ENCODE measurements at places on chromosomes 3 and 15. TPM values are rescaled to one million over a fixed set of nuclear protein-coding genes. Genes with fewer than 3 reads are reported as not detected.

DNA sequence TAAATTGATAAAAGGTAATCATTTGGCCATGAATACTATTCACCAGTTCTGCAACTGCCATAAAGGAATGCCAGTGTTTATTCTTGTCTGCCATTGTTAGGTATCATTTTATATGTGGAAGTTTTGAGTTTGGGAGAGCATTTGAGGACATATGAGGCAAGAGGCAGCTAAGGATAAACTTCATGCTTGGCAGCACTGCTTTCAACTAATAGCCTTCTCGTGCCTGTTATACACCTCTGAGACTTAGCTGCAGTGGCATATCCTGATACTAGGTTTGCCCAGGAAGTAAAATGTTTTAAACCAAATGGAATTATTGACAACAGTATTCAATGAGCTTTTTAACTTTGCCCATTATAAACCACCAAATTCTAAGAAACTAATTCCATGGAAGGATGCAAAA is 126.0 kb upstream of the DPH6 start:
- no peak for DNase-seq

TMEM45A gene
- total RNA-seq = 0.17 TPM

PAK6 gene
- 0.47 TPM for total RNA-seq

- no peak for DNase-seq
Measured at GRCh38 chr3:22439626-22440025, 688.6 kb upstream of the ZNF385D start.

GRCh38 chr3:38558864-38559263 is 62.7 kb downstream of the EXOG start:
- DNase-seq = no peak

Data from activated CD4-positive, alpha-beta T cell treated with anti-CD3 and anti-CD28 coated beads, Interleukin-2, amount 10 ng/mL, durations not matched to agents 7 days and 5 days (primary cell).